ENCODE measurements at places on chromosomes 13 and 19. TPM values are rescaled to one million over a fixed set of nuclear protein-coding genes. Genes with fewer than 3 reads are reported as not detected.

DNA sequence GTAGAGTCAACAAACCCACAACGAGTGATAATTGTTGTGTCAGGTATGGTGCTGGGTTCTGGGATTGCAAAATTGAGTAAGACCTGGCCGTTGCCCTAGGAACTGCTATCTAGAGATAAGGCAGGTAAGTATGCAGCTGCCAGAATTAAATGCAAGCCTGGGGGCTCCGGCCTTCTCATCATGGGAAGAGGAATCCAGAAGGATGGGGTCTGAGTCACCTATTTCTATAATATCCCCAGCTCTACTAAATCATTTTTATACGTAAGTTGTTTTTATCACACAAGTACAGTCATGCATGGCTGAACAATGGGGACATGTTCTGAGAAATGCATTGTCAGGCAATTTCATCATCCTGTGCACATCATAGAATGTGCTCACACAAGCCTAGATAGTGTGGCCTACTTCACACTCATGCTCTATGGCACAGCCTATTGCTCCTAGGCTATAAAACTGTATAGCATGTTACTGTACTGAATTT is 203.0 kb downstream of the KLF5 start:
- no peak for DNase-seq

DNA sequence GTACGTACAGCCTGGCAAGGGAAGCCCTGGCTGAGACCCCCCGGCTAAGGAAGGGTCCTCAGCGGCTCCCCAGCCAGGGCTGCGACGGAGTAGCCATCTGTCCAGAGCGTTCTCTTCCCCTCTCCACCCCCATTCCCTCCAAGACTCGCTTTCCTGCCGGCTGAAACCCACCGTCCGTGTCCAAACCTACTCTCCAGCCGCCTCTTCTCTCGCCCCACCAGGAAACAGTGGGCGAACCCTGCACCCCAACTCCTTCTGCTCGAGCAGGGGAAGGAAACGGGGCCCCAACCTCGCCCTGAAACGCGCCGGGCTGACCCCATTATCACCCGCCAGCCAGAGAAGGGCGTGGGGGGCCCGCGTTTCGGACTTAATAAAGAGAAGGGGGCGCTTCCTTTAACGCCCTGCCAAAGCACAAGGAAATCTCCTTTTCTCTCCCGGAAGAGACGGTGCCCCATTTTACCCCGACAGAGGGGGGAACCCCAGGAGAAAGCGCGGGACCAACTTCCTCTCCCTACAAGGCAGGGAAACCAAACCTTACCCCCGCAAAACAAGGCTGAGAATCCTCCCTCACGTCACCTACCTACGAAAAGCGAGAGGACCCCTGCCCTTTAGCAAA is 2.5 kb downstream of the ZC3H4 start:
- no peak for DNase-seq

PRSS57 gene
- not detected for total RNA-seq

- no peak for DNase-seq
These were observed 4.7 kb downstream of the GPATCH1 start for GRCh38 chr19:33085570-33086128.

DNA sequence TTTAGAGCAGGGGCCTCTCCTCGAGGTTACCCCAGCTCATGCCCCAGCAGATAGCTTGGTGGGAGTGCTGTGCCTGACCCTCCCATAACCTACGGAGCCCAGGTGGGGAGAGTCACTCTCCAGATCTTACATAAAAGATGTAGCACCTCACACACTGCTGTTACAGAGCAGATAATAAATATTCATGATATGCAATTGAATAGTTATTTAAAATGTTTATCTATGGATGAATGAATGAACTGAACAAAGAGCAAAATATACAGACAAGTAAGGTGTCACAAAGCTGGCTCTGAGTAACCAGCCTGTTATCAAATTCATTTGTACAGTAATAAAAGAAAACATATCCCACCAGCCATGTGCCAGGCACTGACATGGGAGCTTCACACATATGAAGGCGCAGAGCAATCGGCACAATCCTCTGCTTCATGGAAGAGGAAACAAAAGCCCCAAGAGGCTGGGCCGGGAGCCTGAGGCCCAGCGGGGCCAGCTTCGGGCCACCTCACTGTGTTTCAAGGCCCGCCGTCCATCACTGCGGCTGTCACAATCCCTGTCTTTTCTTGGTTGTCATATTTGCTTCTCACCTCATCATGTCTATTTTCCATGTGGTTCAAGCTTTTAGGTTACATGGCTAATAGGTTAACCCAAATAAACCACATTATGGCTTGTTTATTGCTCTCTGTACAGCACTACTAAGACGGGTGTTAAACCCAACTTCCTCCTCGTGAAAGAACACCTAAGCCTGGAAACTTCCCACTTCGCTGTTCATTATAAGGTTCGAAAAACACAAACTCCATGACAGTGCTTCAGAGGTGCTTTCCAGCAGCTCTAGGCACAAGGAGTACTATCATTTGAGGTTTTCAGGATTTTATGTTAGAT is 78.4 kb downstream of the IRS2 start:
- no peak for DNase-seq

- DNase-seq, result no peak
These were observed 442.9 kb downstream of the HS6ST3 start for GRCh38 chr13:96532804-96533203.

ZNF302 gene
- 35.0 TPM for total RNA-seq

KLF2 gene
- total RNA-seq, result 55.5 TPM

MUC16 gene
- not detected for total RNA-seq

CKM gene
- total RNA-seq, result not detected

DNA sequence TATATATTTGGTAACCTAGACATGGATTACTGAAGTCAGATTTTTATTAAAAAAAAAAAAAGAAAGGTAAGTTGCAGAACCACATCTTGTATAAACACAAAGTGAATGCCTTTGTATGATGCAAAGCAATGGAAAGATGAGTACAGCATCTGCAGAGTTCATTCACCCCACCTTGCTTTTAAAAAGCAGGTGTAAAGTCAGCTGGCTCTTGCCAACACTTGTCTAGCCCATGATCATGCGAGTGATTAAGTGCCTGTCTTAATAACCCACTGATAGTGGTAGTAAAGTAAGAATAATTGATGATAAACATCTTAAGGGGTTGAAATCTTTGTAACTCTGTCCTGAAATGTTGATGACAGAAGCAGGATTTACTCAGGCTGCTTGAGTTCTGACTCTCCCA is 710.4 kb downstream of the EFNB2 start:
- no peak for DNase-seq
